Stimulated activated CD8-positive, alpha-beta memory T cell treated with anti-CD3 and anti-CD28 coated beads, Interleukin-15, amount 100 ng/mL, for 1 hour (primary cell): ENCODE measurements at places on chromosomes 13 and 19.

DNA sequence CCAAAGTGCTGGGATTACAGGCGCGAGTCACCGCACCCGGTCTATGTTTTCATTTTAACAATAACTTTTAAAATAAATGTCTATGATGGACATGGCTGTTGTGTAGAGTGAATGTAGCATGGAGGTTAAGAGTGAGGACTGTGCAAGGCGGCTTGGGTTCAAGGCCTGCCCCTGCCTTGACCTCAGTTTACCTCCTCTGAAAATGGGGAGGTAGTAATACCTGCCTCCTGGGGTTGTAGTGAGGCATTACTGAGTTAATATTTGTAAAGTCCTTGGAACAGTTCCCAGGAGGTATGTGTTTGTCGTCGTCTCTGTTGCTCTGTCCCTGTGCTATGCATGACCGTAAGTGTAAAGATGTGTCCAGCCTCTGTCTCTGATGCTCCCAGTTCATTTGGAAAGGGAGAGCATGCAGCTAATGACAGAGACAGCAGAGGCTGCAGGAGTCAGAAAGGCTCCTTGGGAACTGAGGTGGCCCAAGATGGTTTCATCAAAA lies 9.4 kb downstream of the GARRE1 start:
- no peak for DNase-seq

- no peak for DNase-seq
These were observed 583.9 kb upstream of the MIR17HG start for GRCh38 chr13:90763476-90764150.

GRCh38 chr19:37803249-37803840 lies 24.0 kb upstream of the ZNF573 start:
- DNase-seq: no peak

DNA sequence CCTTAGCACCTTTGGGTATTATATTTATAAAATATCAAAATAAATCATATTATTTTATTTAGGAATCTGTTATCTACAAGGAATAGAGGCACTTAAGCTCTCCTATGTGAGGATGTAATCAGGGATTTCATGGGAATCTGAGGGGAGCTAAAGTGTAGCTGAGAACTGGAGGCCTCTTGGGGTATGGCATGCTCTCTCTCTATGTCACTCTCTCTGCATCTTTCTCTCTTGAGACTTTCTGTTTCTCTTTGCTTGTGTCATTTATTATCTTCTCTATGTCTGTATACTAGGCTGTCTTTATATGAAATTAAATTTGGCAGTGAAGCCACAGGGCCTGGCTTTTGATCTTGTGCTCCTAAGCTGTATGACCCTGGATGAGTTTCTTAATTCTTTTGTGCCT lies 37.7 kb upstream of the SCEL start:
- DNase-seq: no peak

DNA sequence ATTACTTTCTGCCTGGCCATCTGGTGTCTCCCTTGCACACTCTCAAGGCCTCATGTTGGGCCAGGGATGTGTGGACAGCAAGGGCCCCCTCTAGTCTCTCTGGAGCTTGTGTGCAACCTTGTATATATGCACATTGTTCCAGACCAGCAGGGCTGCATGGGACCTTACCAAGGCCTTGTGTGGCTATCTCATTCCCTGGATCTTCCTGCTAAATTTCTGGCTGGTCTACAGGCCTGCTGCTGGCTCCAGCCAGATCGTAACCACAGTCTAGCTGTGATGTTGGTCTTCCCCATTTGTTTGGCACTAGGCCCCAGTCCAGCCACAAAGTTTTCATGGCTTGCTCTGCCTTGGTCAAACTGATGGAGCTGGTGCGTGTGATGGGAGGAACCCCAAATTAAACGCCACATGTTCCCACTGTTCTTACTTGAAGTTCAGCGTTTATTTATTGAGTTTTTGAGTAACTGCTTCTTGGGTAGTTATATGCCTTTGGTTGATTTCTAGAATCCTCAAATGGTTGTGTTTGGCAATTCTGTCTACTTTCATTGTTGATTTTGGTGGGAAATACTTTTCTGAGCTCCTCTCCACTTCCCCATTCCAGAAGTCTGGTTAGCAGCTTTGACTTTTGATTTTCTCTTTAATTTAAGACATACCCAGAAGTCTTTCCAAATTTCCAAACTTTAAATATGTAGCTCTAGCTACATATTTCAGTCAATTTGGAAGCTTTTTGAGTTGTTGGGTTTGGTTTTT lies 56.4 kb downstream of the SIPA1L3 start:
- no peak for DNase-seq

DNA sequence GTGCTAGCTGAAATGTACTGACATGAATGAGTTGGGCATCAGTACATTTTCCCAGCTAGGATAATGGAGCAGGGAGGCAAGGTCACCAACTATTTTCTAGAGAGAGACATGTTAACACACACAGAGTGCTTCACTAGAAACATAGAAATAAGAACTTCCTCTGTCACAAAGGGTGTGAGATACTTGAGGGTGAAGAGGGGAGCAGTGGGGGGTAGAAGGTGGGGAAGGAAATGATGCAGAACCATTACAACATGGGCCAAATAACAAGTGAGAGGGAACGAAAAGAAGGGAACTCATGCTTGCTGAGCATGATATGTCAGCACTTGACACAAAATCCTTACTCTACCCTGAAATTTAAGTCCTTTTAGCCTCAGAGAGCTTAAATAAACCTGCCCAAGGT lies 87.8 kb upstream of the RFC3 start:
- DNase-seq: no peak

DNA sequence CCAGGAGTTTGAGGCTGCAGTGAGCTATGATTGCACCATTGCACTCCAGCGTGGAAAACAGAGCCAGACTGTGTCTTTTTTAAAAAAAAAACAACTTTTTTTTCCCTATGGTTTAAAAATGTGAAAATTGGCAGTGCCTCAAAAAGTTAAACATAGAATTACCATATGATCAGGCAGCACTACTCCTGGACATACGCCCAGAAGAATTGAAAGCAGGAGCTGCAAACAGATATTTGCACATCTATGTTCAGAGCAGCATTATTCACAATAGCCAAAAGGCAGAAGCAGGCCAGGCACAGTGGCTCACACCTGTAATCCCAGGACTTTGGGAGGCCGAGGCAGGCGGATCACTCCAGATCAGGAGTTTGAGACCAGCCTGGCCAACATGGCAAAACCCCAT lies 3.8 kb upstream of the RETN start:
- no peak for DNase-seq

GRCh38 chr13:50950849-50951248 lies 41.3 kb downstream of the RNASEH2B start:
- DNase-seq: no peak

GRCh38 chr19:48962029-48962848 lies 2.9 kb upstream of the FTL start:
- DNase-seq: no peak

GRCh38 chr19:38247734-38248268 lies 8.4 kb downstream of the PPP1R14A start:
- no peak for DNase-seq

DNA sequence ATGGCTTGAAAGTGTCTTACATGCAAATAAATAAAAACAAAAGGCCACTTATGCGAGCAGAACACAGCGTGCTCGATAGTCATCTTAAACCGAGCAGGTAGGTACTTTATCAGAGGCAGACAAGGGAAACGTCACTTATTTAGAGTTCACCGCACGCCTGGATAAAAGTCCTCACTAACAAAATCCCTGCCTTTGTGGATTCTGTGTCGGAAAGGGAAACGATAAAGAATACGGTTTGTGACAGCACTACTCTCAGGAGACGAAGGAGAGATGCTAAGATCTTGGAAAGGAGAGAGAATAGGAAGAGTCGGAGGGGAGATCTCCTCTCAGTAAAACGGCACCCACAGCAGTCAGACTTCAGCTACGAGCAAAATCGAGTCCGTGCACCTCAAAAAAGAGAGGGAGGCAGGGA lies 581 bp downstream of the RCBTB1 start:
- no peak for DNase-seq

- no peak for DNase-seq
These were observed 97.7 kb upstream of the VSTM2B start for GRCh38 chr19:29428071-29428470.

DNA sequence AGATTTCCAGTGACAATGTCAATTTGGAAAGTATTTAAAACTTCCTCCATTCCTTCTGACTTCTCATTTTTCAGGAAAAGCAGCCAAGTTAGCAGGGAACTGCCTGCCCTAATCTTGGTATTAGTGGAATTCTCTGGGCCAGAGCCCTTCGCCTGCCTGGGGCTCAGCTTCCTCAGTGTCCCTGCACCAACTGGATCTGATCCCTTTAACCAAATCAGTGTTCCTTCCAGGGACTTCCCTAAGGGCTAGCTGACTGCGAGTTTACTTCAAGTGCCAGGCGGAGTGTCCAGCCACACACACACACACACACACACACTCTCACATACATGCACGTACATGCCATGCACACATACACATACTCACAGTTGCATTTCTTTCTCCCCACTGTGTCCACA lies 20.0 kb downstream of the RAB20 start:
- no peak for DNase-seq

- no peak for DNase-seq
These were observed 1001.1 kb downstream of the OLFM4 start for GRCh38 chr13:54029720-54030119.

- DNase-seq: no peak
These were observed 1.9 kb upstream of the VASP start for GRCh38 chr19:45505151-45505995.

DNA sequence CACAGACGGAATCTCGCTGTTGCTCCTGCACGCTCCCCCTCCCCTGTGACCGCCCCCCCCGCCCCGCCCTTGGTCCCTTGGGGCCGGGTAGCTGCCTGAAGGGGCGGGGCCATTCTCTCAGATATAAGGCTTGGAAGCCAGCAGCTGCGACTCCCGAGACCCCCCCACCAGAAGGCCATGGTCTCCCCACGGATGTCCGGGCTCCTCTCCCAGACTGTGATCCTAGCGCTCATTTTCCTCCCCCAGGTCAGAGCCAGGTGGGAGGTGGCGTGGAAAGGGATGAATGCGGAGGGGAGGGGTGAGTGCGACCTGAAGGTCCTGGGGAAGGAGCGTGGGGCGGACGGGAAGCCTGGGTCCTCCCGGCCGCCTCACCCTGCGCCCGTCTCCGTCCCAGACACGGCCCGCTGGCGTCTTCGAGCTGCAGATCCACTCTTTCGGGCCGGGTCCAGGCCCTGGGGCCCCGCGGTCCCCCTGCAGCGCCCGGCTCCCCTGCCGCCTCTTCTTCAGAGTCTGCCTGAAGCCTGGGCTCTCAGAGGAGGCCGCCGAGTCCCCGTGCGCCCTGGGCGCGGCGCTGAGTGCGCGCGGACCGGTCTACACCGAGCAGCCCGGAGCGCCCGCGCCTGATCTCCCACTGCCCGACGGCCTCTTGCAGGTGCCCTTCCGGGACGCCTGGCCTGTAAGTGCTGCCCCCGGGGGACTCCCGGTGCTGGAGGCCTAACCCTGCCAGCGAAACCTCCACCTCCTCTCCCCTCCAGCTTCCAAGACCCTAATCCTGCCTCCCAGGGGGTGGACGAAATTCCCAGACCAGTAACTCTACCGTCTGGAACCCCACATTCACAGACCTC lies at the start of gene DLL3:
TSS of gene DLL3 (plus strand) at position 150 of the 845 bp plus-strand sequence. CDS start at position 178, 28 bp downstream.
- no peak for DNase-seq

DNA sequence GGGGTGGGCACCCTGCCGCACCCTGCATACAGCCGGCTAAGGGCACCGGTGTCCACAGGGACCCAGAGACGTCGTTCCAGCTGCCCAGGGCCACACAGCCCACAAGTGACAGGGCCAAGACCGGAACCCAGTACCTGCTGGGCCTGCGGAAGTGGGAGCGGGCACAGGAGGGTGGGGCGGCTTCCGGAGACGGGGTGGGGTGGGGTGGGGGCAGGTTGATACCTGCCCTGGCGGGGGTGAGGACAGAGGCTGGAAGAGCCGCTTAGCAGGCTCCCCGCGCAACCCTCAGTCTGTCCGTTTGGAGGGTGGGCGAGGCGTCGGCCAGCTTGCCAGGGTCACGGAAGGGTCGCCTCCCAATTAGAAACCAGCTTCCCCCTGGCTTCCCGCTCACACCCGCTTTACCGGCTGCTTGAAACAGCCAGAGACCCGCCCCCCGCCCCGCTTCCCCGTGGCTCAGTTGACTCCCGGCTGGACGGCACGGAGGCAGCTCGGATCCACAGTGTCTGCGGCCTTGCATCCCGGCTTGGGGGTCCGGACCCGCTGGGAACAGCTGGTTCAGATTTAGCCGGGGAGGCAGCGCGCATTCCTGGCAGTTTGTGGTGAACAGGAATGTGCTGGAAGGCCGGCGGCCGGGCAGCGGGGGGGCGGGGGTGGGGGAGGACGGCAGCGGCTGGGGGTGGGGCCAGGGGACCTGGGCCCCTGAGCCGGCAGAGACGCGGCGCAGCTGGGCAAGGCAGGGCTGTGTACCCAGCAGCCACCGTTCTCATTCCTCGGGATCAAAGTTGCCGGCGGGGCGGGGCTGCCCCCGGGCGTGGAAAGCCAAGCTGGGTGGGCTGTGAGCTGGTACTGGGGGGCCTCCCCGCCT lies 1.9 kb downstream of the CNN2 start:
- DNase-seq: no peak

GRCh38 chr13:77692746-77693448 lies 4.6 kb upstream of the SLAIN1 start:
- DNase-seq: no peak

DNA sequence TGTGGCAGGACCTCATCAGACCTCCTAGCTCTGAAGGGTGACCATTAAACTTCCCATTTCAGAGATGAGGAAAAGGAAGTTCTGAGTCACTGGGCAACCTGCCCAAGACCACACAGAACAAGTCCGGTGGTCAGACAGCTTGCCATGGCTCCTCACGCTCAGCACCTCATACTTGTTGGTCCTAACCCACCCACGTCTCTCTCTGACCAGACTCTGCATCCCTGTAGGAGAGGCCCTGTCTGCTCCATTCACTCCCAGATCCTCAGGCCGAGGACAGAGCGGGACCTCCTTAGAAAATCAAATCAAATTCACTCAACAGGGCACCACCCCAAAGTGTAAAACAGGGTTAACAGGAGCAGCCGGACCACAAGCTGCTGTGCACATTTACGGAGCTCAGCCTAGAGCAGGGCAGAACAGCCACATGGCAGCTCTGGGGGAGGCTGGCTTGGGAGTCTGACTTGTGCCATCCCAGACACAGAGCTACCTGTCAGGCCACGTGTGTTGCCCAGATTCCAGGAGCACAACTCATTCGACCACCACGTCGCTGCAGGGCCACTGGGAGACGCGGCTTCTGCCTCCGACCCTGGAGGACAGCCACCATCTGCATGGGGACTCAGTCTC lies 1.7 kb downstream of the MIER2 start:
- no peak for DNase-seq

DNA sequence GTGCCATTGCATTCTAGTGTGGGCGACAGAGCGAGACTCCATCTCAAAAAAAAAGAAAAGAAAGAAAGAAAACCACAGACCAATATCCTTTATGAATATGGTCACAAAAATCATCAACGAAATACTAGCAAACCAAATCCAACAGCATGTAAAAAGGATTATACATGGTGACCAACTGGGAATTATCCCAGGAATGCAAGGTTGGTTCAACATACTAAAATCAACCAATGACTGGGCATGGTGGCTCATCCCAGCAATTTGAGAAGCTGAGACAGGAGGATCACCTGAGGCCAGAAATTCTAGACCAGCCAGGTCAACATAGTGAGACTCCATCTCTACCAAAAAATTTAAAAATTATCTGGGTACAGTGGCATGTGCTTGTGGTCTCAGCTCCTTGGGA lies 7.2 kb downstream of the TSKS start:
- no peak for DNase-seq

GRCh38 chr13:101026736-101027398 lies 352.3 kb upstream of the TMTC4 start:
- no peak for DNase-seq
